ENCODE measurements at places on chromosomes 12 and 14.

DNA sequence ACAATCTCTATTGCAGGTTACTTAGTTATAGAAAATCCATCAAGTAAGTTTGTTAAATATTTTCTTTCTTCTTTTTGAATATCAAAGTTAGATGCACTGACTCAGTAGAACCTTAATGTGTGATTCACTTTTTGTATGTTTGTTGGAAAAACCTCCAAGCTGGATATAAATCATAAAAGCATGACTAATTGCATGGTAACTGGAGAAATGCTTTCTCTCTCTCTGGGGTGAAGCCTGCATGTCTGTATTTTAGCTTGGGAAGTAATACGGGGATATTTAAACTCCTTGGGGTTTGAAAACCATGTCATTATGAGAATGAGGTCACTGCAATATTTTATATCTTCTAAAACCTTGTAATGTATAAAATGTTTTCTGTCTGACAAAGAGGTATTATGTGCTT, 58.6 kb upstream of the MYF6 start:
- no peak for DNase-seq

GRCh38 chr12:42017051-42017450, 127.6 kb downstream of the GXYLT1 start:
- DNase-seq: no peak

GRCh38 chr14:34937442-34937841, 45.4 kb upstream of the SRP54 start:
- DNase-seq: no peak

DNA sequence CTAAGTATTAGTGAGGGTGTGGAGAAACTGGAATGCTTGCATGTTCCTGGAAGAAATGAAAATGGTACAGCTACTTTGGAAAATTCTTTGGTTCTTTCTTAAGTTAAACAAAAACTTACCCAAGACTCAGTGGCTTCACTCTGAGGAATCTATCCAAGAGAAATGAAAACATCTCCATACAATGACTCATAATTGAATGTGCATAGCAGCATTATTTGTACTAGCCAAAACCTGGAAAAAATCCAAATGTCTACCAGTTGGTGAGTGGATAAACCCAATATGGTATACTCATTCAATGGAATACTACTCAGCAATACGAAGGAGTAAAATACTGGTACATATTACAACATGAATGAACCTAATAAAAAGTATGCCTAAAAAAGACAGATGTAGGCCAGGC, 18.0 kb upstream of the CRACR2A start:
- no peak for DNase-seq

DNA sequence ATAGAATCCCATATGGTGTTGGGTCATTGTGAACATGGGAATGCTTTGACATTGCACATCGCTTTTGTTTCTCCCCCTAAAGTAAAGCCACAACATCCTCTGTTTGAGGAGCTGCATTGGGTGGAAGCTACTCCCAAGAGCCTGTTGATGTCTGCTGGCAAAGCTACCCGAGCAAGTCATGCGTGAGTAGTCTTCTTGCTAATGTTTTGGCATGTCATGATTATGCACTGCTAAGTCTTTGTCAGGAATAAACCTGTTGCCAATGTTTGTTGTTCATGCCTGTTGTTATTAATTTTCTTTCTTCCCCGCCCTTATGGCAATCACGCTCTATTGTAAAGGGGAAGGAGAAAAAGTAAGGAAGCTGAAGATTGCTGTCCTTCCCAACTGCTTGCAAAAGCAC, 97.3 kb downstream of the EXOC5 start:
- no peak for DNase-seq

DNA sequence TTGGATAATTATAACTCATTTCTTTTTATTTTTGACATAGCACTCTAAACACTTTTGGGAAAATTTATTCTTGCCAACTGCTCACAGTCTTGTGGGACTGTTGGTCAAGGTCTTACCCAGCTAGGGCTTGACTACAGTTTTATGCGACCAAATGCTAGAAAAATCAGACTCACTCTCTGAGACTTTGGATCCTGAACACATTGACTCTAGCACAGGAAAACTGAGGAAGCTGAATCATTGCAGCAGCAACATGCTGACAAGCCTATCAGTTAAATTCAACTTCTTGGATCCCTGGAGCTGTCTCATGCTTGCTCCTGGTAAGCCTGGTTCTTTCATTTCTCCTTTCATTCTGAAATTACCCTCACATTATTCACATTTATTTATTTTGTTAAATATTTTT, 120.7 kb upstream of the TMTC2 start:
- DNase-seq: no peak

All from left renal pelvis (tissue), 4 donors.